ENCODE measurements at places on chromosomes 2 and 18.

DNA sequence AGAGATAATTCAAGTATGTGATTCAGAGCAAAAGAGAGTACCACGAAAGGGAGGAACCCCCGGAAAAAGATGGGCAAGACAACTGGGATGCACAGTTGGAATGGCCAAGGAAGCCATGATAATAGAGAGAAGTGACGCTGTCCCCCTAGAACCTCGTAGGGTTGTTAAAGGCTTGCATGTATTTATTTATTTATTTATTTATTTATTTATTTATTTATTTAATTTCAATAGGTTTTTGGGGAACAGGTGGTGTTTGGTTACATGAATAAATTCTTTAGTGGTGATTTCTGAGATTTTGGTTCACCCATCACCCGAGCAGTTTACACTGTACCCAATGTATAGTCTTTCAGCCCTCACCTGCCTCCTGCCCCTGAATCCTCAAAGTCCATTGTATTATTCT, 11.5 kb upstream of the PDCL3 start:
- DNase-seq = no peak

- DNase-seq = no peak
Measured at GRCh38 chr18:32237049-32237448, 47.2 kb downstream of the MEP1B start.

DNA sequence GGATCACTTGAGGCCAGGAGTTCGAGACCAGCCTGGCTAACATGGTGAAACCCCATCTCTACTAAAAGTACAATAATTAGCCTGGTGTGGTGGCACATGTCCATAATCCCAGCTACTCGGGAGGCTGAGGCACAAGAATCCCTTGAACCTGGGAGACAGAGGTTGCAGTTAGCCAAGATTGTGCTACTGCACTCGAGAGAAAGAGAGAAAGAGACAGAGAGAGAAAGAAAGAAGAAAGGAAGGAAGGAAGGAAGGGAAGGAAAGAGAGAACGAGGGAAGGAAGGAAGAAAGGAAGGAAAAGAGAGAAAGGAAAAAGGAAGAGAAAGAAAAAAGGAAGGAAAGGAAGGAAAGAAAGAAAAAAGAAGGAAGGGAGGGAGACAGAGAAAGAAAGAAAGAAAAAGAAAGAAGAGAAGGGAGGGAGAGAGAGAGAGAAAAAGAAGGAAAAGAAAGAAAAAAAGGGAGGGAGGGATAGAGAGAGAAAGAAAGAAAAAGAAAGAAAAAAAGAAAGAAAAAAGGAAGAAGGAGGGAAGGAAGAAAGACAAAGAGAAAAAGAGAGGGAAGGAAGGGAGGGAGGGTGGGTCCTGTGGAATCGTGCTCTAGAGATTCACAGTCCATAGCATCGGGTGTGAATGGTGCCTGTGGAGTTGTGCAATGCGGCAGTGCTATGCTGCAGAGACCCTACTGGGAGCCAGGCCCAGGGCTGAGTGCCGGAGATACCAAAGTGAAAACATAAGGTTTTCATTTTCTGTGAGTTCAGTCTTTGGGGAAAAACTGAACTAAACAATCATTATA, 4.6 kb upstream of the SDC1 start:
- DNase-seq = no peak

DNA sequence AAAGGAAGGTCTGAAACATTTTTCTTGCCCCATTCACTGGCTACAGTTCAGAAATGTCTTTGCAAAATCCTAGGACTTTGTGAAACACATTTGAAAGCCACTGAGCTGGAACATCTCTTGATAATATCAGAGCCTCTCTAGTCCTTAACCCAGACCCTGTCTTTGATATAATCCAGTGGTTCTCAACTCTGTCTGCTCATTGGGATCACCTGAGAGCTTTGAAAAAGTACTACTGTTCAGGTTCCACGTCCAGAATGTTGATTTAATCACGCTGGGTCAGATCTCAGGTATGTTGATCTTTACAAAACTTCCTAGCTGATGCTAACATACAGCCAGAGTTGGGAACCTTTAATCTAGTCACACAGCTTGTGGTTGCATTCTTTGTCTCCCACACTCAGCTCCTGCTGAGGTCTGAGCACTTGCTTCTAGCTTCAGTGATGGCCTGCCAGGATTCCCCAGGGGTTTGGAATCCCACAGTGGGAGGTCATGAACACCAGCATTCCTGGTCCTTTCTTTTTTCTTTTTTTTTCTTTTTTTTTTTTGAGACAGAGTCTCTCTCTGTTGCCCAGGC, 262.7 kb downstream of the SETBP1 start:
- no peak for DNase-seq

GRCh38 chr2:145739681-145740080, 1219.8 kb upstream of the ZEB2 start:
- no peak for DNase-seq
